ENCODE measurements at places on chromosomes 4 and X.

GRCh38 chrX:129037389-129037788 lies 485.9 kb downstream of the SMARCA1 start:
- DNase-seq, result no peak

DNA sequence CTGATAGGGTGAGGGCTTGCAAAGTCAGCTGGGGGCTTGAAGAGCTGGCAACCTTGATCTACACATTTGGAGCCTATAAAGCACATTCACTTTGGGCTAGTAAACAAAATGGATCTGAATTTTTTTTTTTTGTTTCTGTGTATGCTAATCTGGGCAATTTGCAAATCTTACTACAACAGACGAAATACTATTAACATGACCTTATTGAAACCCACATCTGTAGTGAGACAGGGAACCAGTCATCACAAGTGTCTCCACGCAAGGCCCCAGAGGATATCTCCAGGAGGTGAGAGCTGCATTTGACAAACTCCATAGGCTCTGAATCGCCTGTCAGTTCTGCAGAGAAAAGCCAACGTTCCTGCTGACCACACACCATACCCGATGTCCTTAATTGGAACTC lies 33.0 kb upstream of the TFDP3 start:
- no peak for DNase-seq

GRCh38 chr4:87738483-87738882 lies 60.9 kb upstream of the IBSP start:
- DNase-seq, result no peak

DNA sequence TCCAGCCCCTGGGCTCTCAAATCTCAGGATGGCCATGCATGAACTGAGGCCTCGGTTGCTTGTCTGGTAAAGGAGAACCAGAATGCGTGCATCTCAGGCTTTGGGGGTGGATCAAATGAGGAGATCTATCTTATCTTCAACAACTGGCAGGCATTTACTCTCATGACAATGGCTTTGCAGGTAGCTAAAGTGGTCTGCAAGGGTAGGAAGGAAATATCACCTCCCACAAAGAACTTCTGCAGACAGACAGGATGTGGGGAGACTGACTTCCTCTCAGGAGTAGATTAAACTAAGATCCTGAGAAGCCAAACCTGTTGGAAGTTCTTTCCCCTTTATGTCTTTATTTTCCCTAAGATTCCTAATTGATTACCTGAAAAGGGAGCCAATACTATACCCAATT lies 7.8 kb downstream of the LDB2 start:
- DNase-seq, result no peak

GRCh38 chrX:1463581-1463980 lies 10.9 kb upstream of the ASMTL start:
- DNase-seq, result no peak

DNA sequence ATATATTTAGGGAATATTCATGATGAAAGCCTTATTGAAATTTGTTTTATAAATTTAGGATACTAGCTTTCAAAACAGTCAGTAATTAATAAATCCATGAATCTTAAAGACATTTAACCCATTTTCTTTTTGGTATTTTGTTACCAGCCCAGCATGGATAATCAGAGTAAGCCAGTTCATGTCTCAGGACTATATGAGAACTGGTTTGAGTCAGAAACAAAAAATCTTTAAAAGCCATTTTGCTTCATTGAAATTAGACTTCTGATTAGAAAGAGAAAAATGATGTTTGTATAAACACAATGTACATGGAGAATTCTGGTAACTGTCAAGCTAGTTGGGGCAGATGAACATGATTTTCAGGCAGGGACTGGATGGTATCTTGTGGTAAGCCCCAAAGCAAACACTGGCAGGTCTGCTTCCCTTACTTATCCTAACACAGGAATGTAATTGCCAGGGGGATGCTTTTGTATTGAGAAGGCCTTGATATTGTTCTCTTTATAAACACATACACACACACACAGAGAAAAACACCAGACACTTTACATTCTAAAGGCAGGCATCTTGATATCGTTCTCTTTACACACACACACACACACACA lies 9.4 kb downstream of the ARHGAP10 start:
- no peak for DNase-seq

GRCh38 chr4:8261851-8262535 lies 7.6 kb upstream of the HTRA3 start:
- DNase-seq, result no peak

- no peak for DNase-seq
These were observed 583.4 kb downstream of the TRAM1L1 start for GRCh38 chr4:116501954-116502353.

- no peak for DNase-seq
These were observed 55.6 kb downstream of the CLCN4 start for GRCh38 chrX:10212395-10212794.

- peak; percentile 28 for DNase-seq
These were observed at the start of gene CYSLTR1 for GRCh38 chrX:78327370-78328086. CYSLTR1 (minus strand) TSS chrX:78327611; CDS start chrX:78273746, 53,865 bp downstream.

- DNase-seq, result no peak
These were observed 54.3 kb downstream of the WWC2 start for GRCh38 chr4:183153190-183153916.

DNA sequence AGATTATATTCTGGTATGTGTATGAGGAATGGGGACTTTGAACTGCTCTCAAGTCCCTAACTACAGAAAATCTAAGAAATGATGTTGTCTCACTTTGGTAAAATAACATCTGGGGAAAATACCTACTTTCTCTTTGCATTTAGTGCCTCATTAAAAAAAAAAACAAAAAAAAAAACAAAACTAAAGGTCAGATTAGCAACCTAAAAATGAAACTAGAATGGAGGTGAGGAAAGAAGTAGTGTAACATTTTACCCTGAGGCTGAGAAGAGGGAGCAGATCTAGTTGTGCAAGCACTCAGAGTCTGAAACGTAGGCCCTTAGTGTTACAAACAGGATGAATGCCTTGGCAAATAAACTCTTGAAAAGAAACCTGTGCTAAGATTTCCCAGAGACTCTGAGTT lies 56.0 kb downstream of the VGLL1 start:
- no peak for DNase-seq

GRCh38 chr4:129344058-129344457 lies 248.1 kb downstream of the C4orf33 start:
- DNase-seq, result no peak

DNA sequence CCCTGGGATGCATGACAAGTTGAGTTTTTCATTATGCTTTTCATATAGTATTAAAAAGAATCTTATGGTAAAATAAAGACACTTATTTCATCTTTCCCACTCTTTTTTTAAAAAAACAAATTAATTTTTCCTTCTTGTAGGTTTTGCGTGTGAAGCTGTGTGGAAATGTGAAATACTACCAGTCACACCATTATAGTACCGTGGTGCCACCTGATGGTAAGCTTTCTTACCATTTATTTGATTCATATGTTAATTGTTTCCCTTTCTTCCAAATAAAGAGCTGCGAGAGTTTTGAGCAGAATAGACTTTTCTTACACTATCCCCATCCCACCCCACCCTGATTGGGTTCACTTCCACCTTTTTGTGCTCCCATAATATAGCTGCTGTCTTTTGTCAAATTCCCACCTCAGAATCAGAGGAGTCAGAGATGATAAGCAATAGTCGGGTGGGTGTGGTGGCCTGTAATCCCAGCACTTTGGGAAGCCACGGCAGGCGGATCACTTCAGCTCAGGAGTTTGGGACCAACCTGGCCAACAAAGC lies 44.3 kb downstream of the CASP6 start:
- peak; percentile 19 for DNase-seq

GRCh38 chr4:123363729-123364128 lies 32.9 kb upstream of the SPRY1 start:
- no peak for DNase-seq

DNA sequence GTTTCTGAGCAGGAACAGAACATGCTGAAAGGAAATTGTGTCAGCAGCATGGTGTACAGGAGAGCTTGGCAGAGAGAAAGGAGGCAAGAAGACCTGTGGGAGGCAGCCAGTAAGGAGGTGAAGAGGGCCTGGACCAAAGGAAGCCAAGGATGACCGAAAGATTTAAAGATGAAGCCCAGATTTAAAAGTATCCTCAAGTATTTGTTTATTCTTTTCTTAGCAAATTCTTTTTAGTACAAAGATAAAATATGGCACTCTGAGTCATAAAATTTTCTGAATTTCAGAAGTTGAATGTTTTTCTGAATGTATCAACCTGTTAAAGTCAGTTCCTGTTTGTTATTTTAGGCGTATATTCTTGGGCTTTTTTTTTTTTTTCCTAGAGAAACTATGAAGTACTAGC lies 3.5 kb downstream of the PKD2 start:
- DNase-seq, result no peak

- DNase-seq, result no peak
These were observed 242.4 kb downstream of the NDST4 start for GRCh38 chr4:114870987-114871386.

DNA sequence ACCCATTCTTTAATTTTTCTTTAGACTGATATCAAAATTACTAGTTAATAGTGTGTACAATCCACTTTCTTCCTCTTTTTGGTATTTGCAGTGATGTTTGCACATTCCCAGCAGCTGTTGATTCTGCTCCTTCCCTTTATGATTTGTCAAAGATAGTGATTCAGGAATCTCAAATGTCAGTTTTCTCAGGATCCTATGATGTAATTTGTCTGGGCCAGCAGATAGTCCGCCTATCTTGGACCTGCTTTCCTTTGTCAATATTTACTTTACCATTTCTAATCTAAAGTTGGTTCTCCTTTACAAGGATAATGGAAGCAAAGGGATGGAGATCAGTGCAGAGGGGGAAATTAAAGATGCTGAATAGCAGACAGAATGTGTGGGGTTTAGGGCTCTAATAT lies 122.1 kb downstream of the REELD1 start:
- no peak for DNase-seq

GRCh38 chr4:33512397-33512796 lies 2731.9 kb downstream of the ARAP2 start:
- peak; percentile 18 for DNase-seq

- no peak for DNase-seq
These were observed 86.0 kb downstream of the LRP2BP start for GRCh38 chr4:185309770-185310169.

- DNase-seq, result peak; percentile 55
These were observed 668 bp upstream of the TAPT1 start for GRCh38 chr4:16226816-16227461.

DNA sequence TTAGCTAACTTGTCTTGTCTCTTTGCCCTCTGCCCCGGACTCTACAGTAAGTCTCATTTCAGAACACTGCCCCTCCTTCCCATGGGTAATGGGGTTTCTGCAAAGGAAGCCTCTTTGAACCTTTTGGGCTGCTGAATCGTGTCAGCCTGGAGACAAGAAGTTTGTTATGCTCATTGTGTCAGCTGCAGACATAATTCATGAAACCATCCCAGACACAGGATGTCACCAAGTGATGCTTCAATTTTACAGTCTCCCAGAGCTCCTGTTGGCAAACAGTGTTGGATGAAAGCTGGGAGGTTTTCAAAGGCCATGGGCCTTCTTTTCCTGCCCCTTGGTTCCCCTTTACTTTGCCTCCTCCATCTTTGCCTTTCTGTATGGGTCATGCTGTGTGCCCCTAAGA lies 223.1 kb upstream of the TAPT1 start:
- no peak for DNase-seq

DNA sequence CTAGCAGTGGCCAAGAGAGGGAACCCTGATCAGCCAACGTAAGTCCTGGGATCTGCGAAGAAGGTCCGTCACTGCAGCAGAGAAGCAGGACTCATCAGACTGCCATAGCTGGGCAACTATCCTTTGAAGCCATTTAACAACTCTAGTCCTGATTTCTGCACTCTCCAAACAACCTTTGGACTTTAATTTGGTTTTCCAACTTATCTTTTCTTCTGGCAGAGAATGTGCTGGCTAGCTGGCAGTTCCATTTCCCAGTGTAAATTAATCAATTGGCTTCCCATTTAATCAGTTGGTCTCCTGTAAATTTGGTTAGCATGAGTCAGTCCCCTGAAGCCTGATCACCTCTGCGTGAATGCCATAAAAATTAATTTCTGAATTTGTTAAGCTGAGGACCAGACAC lies 153.7 kb upstream of the GPR101 start:
- no peak for DNase-seq

- no peak for DNase-seq
These were observed 25.7 kb downstream of the NKX1-1 start for GRCh38 chr4:1380368-1381151.

DNA sequence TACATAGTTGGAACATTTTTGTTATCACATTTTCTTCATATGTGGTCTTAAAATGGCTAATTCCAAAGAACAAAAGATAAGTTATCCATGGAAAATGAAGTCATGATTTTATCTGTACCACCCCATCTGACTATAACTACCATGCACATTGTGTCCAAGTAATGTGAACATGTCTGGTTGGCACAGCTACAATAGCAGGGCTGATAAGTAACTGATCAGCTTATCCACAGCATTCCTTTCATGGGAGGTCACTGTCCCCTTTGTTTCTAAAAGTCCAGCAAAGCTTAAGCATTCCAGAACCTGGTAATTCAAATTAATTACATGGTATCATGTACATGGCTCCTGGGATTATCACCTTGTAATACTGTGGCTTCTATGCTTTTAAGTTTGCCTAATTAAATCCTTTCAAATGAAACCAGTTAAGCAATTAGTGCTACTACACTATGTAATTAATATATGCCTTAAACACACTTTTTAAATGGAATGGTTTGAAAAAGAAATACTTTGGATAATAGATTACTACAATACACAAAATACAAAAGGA lies 21.1 kb upstream of the SORBS2 start:
- DNase-seq, result no peak

DNA sequence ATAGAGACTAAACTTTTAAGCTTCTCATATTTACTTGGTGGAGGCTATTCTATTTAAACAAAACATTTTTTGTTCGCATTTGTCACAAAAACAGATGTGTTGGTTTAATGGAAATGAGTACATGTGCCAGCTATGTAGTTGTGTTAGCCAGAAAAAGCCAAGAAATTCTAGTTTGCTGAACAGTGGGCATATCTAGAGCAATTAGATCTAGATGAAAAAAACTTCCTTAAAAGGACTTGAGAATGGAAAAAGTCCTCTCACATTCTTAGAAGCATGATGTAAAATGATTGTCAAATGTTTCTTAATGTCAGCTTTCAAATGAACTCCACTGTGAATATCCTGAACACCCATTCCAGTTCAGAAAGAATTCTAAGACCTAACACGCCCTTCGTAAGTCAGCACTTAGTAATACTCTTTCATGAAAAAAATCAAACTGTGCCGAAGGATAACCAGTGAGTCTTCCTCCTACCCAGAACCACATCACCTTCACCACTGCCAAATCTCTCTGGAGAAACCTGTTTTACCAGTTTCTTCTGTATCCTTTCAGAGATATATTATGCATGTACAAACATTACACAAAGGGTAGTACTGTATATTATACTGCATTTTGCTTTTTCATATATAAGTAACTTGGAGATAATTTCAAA lies 28.2 kb downstream of the PHKA1 start:
- DNase-seq, result no peak

- no peak for DNase-seq
These were observed 515.9 kb upstream of the NDST4 start for GRCh38 chr4:115629270-115629669.

GRCh38 chrX:38754102-38754790 lies 47.0 kb upstream of the MID1IP1 start:
- DNase-seq, result peak; percentile 29

GRCh38 chr4:142353149-142353738 lies 492.9 kb downstream of the INPP4B start:
- DNase-seq, result peak; percentile 43

GRCh38 chr4:114926583-114926982 lies 186.8 kb downstream of the NDST4 start:
- DNase-seq, result peak; percentile 78

All from globus pallidus (tissue), 1 donor.